ENCODE measurements at places on chromosomes 7 and 10.

GRCh38 chr10:90018819-90019218 is 317.4 kb downstream of the KIF20B start:
- DNase-seq: no peak

DNA sequence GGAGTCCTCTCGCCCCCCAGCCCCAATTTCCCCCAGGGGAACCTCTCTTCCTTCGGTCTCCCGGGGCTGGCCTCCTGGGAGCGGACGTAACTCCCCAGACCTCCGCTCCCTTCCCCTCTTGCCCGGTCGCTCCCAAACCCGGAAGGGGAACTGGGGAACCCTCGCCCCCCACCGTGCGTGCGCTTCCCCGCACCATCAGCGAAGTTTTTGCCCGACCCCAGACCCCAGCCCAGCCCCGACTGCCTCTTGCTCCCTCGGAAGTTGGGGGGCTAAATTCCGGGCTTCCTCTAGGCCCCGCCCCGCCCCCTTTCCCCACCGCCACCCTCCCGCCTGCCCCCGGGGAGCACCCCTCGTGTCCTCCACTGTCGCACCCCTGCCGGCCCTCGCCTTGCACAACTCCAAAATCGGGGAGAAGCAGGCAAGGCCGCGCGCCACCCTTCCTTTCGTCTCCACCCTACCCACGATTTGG is 436 bp downstream of the GNB2 start:
- DNase-seq: no peak

- no peak for DNase-seq
Measured at GRCh38 chr10:6363511-6363910, 160.8 kb downstream of the PFKFB3 start.

DNA sequence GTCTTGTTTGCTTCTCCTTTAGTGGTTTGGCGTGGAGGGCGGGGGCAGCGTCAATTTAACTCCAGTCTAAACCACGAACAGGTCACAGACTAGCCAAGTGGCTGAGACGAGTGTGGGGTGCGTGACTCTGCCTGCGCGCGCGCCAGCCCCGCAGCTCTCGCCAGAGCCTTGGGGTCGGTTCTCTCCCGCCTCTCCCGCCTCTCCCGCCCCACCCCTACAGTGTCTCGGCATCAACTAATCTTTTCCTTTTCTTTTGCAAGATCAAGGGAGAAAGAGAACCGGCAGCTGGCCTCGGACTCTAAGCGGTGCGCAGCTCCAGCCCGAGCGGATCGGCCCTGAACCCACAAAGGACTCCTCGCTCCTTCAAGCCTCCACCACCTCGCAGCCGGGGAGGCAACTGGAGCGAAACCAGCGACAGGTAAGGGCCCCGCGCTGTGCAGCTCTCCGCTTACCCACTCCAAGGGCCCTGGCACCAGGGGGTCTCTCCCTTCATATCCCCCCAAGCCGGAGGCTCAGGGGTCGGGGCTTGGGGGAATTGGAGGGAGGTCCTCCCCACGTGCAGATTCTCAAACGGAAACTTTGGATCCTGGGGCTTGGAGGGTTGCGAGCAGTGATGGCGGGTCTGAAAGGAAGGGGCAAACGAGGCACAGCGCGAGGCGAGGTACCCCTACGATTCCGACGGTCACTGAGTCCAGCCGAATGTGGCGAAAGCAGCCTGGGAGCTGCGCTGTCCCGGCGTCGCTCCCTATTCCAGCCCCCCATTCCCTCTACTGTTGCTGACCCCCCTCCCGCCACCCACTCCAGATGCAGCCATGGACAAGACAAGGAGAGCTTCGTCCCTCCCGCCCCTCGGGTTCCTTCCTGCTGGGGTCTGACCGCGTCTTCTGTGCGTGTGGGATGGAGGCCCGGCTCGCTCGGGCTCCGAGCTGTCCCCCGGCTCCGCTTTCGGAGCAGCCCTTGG is 829 bp downstream of the CHRM2 start:
- no peak for DNase-seq

DNA sequence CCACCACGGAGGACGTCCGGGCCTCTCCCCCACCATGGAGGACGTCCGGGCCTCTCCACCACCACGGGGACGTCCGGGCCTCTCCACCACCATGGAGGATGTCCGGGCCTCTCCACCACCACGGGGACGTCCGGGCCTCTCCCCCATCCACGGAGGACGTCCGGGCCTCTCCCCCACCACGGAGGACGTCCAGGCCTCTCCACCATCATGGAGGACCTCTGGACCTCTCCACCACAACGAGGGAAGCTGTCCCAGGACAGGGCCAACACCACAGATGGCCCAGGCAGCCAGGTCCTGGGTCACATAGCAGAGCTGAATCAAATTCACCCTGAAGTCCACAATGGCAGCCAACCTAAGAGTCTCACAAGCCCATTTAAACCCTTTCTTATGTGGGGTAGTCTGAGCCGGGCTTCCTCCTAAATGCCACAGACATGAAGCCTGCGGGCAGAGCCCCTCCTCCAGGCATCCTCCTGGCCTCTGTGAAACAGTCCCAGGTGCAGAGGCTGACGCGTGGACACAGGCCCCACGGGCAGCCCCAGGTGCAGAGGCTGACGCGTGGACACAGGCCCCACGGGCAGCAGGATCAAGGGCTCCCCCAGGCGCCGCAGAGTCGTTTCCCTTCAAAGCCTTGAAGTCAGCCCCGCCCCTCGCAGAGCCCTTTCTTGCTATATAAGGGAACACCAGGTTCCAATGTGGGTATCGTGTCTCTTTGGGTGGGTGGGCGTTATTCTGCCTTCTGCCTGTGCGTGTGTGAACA is 47.0 kb downstream of the FOXL3 start:
- DNase-seq: no peak

- no peak for DNase-seq
Measured at GRCh38 chr7:39741942-39742623, 118.7 kb downstream of the RALA start.

GRCh38 chr7:148058092-148058491 is 532.5 kb upstream of the C7orf33 start:
- no peak for DNase-seq

GRCh38 chr10:27948186-27948585 is 50.7 kb downstream of the ODAD2 start:
- no peak for DNase-seq

- no peak for DNase-seq
Measured at GRCh38 chr7:85185424-85186082, 1.3 kb downstream of the SEMA3D start.

GRCh38 chr10:15349112-15349511 is 22.0 kb downstream of the FAM171A1 start:
- DNase-seq: no peak

DNA sequence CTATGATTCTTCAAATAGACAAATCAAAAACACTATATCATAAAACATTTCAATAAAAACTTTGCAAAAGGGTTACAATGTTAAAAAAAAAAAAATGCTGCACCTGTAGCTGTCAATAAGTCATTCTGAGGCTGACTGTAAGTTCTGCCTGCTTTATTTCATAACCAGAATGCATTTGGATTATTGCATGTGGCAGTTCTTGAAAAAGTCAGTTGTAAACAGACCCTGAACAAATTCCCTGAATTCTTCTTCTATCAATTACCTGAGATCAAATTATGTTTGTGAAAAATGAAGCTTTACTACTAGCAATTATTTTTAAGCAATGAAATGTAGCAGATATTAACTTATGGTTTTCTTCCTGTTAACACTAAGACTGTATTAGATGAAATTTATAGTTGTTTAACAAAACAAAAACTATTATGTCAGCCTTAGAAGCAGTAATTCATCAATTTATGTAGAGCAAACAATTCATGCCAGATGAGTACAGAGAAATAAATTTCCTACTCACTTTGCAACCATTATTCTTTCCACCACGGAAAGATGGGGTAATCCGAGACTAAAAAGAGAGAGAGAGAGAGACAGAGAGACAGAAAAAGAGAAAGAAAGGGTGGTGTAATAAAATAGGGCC is 107.8 kb downstream of the SFMBT2 start:
- no peak for DNase-seq

- no peak for DNase-seq
Measured at GRCh38 chr7:139249179-139249810, 18.3 kb downstream of the UBN2 start.

GRCh38 chr10:110483633-110484032 is 14.1 kb upstream of the DUSP5 start:
- no peak for DNase-seq

GRCh38 chr7:150946421-150947240 is 31.5 kb downstream of the KCNH2 start:
- no peak for DNase-seq

- no peak for DNase-seq
Measured at GRCh38 chr7:26664735-26665416, 199.5 kb downstream of the SKAP2 start.

DNA sequence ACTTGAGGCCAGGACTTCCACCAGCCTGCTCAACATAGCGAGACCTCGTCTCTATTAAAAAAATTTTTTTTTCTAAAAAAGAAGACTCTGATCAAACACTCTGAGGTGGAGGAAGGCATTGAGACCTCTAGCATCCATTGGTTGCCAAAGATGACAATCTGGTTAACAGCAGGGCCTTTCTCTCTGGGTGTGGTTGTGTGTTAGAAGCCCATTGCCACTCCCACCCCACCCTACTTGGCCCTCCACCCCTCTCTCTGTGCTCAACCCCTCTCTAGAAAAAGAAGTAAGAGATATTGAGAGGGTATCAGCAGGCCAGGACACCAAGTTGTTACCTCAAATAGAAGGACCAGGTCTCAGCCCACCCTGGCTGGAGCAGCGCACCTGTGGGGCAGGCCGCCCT is 57.4 kb upstream of the MXI1 start:
- no peak for DNase-seq

DNA sequence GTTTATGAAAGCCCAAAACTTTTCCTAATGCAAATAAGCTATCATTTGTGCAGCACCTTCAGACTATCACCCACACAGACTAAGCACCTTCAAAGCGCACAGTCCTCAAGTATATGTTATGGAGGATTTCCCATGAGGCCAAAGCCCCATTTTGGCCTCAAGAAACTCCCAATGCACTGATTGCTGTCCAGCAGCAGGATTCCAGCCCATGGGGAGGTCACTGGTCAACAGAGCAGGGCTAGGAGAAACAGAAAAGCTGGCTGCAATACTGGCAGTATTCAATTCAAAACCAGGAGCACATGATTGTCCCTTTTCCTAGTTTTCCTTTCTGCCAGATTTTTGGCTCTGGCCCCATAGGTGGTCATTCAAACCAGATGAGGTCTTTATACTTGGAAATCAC is 24.5 kb upstream of the KIAA1217 start:
- DNase-seq: no peak

GRCh38 chr10:24320373-24320772 is 111.4 kb downstream of the KIAA1217 start:
- no peak for DNase-seq

DNA sequence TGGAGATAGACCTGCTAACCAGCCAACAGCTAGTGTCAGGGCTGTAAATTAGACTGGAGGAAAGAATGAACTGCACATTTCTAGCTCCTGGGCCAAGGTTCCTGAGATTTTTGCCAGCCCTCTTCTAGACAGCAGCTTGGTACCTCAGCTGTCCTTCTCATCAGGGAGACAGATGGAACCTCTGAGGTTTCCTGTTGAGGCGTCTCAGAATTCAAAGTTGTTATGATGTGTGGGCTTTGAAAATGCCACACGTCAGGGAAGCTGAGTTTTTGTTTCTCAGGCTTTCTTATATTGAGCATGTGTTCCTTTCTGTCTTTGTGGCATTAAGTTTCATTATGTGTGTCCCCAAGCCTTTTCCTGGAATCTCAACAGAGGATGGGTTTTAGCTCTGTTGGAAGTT is 736.6 kb downstream of the AUTS2 start:
- DNase-seq: no peak

- DNase-seq: no peak
Measured at GRCh38 chr7:130281260-130281659, 11.7 kb upstream of the CPA4 start.

Data from BJ (cell line).